OCI-LY7 (cell line): ENCODE measurements at places on chromosomes 6 and 20.

GRCh38 chr6:35533981-35534380 lies 21.3 kb upstream of the TULP1 start:
- DNase-seq = no peak

GRCh38 chr20:39576771-39577170 lies 614.6 kb downstream of the DHX35 start:
- DNase-seq = no peak

GRCh38 chr6:43075670-43076463 lies at the start of gene PTK7:
PTK7 (plus strand) TSS chr6:43076314; CDS start chr6:43076489, 175 bp downstream.
- DNase-seq = peak; percentile 78

DNA sequence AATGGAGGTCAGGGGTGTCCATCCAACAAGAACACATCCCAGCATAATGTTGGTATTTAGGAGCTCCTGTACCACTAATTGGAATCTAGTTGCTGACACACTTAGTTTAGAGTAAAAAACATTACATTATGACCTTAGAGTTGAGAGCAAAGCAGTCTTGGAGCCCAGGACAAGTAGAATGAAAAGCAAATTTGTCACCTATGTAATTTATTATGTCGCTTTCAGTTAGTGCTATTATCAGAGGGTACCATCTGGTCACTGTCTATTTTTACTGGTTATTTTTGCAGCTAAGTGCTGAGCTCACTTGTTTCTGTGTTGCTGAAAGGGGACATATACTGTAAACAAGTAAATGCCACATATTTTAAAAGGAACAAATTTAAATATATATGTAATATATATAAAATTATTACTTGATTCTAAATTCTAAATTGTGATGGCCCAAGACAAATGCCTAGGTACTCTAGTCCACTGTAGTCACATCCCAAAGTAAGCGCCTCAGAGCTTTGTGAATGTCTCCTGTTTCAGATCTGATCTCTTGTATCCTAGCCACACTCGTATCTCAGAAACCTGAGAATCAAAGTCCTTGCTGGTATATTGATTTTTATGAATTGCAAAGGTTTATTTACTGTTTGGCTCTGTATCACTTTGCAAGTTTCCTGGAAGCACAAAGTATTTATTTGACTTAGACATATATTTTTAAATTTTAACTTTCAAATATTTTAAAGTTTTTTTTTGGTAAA lies 148.6 kb upstream of the MAN1A1 start:
- no peak for DNase-seq

GRCh38 chr6:36827261-36828079 lies 11.8 kb downstream of the CPNE5 start:
- no peak for DNase-seq

DNA sequence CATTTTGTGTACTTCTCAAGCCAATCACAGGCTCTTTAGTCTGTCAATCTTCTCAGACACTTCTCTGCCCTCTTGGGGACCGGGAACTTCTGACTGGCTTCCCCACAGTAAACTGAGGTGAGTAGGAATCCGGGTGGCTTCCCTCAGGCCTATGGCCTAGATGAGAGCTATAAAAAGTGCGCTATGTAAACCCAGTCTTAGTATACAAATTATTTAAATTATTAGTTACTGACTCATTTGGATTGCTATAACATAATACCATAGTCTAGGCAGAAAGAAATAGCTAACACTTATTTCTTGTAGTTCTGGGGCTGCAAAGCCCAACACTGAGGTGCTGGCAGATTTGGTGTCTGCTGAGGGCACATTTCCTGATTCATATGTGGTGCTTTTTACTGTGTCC lies 109.2 kb upstream of the MCHR2 start:
- DNase-seq = no peak

- no peak for DNase-seq
Measured at GRCh38 chr20:36929290-36929689, 22.2 kb downstream of the SAMHD1 start.
